NCI-H345 (cell line): ENCODE measurements at places on chromosomes 2 and 18.

DNA sequence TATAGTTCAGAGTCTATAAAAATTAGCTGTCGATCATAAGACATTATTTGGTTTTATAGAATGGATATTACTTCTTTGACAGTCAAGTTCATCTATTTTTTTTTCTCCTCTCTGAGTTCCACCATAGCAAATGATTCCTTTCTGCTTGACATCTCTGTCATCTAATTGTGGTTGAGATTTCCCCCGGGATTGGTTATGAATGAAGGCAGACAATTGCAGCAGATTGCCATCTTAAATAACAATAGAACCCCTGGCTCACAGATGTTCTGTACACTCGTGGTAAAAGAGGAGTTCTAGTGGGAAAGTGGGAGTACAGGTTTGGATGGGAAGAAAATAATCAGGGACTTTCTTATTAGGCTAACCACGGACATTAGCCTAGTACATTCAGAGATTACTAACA lies 292.1 kb upstream of the NRXN1 start:
- no peak for DNase-seq

GRCh38 chr2:236793023-236794011 lies 223.7 kb downstream of the ACKR3 start:
- DNase-seq, result no peak

- DNase-seq, result no peak
These were observed 20.5 kb downstream of the CARF start for GRCh38 chr2:202932425-202933138.

DNA sequence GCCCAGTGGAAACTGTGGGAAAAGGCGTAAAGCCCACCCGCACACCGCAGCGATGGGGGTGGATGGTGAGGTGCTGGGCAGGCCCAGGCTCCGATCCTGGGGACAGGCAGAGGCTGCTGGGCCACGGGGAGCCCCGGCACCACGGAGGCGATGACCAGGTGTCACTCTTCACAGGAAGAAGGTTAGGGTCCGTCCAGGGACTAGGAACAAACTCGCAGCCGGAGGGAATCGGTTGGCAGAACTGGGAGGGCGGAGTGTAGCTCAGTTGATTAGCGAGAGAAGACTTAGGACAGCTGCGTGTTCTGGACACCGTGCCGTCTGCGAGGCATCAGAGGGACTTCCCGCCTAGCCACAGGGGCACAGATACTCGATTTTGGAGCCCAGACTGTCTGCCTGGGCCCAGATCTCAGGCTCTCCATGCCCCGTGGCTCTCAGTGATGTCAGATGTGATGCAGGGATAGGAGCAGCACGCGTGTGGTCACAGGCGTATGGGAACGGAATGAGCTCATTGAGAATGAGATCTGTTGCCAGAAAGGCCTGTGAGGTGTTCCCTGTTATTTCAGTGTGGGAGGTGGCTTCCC lies 16.1 kb upstream of the ALLC start:
- DNase-seq, result no peak

DNA sequence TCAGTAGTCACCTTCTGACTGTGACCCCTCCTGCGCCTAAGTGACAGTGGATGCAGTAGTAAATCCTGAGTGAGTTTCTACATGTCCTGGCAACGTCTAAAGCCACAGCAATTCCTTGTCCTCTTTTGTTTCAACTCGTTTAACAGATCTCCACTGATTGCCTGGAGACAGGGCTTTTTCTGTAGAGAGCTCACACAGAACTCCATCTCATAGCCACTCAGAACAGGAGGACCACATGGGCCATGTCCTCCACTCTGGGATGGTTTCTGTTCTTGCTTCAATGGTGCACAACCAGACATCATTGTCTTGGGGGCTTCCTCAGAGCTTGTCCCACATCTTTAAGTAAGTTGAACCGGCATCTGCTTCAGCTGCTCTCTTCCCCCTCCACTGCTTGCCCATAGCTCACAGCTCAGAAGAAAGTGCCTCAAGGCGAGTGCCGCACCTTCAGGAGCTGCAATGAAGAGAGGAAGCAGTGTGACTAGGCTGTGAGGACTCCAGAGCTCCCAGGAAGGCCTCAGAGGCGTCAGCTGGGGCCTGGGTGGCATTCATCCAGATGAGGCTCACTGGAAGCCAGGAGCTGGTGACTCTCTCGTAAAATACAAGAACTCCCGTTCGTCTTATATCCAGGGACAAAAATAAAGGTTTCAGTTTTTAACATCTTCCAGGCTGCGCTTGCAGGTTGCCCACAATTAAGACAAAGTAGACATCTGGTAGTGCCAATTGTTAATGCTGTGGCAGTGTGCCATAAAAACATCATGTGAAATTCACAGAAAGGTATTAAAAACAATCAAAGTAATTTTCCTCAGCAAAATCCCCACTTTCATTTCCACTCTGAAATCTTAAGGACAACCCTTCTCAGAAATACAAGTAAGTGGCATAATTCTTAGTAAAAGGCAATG lies 37.3 kb downstream of the ST3GAL5 start:
- DNase-seq, result no peak

- no peak for DNase-seq
These were observed 20.5 kb upstream of the HNMT start for GRCh38 chr2:137943678-137944347.

GRCh38 chr18:47506897-47507296 lies 255.4 kb upstream of the SKOR2 start:
- DNase-seq, result no peak
